ENCODE measurements at places on chromosomes 5 and 9.

DNA sequence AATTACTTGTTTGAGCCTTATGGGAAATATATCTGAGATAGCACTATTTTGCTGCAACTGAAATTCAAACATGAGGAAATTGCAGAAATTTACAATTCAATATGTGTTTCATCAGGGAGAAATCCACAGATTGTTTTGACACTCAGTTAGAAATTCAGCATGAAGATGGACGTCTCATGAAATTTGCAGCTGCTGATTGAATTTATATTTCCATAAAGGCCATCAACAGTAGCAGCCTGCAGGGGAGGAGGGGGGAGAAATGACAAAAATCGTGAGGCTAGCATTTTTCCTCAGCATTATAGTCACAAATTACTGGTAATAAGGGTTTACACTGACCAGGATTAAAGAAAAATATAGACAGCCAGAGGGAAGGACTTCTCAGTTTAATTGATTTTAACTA lies 81.0 kb downstream of the NDUFAF2 start:
- no peak for DNase-seq

- DNase-seq, result no peak
These were observed 27.7 kb downstream of the YIPF5 start for GRCh38 chr5:144142824-144143162.

- DNase-seq, result no peak
These were observed 166.4 kb downstream of the KDM4C start for GRCh38 chr9:6924149-6924548.

DNA sequence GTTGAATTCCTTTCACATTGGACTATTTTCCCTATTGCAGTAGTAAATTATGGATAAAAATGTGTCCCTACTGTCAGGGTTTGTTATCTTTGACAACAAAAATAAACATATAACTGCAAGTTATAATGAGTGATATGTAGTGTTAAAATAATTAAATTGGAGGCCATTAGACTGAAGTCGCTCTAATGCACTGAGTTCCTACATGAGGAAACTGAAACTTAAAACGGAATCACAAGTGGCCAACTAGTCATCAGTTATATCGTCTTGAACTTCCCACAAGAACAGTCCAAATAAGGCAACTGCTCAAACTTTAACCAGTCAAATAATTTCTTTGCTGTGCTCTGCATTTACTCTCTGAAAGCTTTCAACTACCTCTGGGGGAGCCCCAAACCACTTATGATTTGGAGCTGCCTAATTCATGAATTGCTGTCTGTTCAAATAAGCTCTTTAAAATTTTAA lies 2.1 kb upstream of the IFT74 start:
- DNase-seq, result no peak

- DNase-seq, result no peak
These were observed 40.5 kb downstream of the ITGA2 start for GRCh38 chr5:53029608-53030007.

DNA sequence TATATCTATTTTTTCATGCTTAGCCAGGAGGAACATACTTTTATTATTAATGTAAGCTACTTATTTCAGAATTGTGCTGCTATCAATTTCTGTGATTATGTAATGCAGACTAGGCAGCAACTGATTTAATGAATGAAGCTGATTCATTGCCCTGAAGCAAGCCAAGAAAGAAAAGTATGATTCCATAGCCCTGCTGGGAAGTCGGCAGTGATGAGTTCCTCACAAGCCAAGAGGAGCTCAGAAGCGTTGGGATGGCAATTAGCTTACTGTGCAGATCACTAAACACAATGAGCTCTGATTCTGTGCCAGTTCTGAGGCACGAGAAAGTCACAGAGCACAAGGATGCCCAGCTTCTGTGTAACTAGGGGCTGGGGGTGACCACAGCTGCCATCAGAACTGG lies 254.3 kb upstream of the KLF9 start:
- DNase-seq, result no peak

DNA sequence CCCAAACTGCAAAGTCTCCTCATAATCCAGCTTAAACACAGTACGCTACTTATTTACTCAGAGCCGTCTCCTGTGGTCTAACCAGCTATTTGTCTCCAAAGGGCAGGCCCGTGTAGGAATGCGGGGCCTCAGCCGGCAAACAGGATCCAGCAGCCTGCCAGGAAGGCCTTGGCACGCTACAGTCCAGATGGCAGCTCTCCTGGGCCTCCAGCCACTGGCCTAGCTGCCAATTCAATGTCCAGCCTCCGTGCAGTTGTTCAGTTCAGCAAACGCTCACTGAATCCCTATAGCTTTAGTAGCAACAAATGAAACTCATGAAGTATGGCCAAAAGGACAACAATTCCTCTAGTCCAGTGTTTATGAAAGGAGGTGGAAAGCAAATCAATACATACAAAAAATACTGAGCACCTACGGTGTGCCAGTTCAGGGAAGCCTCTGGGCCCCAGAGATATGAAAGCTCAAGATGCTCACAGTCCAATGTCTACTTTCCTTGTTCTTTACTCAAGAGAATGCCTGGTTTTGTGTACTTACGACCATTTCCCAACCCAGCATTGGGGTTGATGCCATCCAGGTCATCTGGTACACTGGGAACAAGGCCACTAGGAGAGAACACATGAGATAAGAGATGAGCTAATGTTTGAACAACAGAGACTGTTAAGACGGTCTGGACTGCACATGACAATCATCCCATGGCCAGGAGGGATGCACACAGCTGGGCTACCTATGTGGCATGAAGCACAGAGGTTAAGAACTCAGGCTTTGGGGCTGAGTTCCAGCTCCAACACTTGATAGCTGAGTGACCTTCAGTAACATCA lies 8.3 kb downstream of the CDK5RAP2 start:
- peak; percentile 93 for DNase-seq

DNA sequence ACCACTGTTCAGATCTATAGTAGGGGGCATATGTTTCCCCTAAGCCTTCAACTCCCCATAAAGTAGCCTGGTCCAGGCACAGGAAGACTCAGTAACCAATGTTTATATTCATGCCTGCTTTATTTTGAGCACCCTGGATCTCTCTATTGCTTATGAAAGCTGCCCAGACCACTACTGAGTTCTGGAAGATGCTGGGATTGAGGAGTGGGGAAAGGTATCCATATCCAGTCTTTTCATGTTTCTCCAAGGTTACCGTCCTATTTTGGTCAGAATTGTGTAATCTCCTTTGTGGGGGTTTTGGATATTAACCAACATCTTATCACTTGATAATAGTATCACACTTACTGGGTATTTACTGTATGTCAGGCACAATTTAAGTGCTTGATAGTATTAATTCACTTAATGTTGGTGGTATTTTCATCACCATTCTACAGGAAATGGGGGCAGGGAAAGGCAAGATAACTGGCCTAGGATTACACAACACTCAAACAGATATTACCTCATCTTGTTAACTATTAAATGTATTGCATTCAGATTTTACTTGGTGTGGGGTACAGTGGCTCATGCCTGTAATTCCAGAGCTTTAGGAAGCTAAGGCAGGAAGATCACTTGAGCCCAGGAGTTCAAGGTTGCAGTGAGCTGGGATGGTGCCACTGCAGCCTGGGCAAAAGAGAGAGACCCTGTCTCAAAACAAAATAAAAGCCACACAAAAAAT lies 36.3 kb downstream of the RUSC2 start:
- DNase-seq, result no peak

DNA sequence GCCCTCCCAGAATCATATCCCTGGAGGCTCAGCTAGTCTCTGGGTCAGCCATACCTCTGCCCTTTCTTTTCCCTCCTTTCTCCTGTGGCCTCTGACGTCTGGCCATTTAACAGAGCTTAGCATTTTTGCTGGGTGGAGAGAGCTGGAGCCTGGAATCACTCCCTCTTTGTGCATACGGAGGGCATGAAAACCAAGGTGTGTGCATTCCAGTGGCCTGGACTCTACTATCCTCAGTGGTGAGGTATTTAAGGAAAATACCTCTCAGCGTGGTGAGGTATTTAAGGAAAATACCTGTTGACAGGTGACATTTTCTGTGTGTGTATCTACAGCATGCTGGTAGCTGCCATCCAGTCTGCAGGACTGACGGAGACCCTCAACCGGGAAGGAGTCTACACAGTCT lies 27.5 kb downstream of the TGFBI start:
- no peak for DNase-seq

DNA sequence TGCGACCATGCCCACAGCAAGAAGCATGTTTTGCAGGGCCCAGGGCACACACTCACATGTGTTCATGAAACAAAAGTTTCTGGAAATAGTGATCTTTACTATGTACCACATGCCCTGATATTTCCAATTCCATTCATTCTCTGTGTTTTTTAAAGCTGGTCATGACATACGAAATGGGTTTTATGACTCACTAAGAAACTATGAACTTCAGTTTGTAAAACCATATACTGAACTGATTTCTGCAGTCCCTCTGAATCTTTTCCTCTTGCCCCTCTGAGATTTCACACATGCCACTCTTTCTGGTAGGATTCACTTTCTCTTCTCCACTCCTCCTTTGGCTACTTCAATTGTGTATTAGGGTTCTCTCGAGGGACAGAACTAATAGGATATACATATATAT lies 416.1 kb upstream of the TRPC7 start:
- no peak for DNase-seq

DNA sequence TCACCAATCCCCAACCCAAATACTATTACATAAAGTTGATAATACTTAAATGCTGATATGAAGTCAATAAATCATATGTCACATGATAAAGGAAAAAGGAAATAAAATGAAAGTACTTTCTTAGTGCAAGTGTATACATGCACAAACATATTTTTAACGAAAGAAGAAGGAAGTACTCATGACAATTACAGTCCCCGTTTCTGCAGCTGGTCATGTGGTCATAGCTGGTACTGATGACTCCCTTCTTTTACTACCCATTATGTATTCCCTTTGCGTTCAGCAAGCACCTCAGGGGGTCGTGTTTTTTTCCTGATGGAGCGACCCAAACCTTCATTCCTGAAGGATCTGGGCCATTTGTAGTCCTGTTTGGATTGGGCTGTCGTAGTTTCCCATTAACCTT lies 27.3 kb downstream of the CENPP start:
- DNase-seq, result no peak

DNA sequence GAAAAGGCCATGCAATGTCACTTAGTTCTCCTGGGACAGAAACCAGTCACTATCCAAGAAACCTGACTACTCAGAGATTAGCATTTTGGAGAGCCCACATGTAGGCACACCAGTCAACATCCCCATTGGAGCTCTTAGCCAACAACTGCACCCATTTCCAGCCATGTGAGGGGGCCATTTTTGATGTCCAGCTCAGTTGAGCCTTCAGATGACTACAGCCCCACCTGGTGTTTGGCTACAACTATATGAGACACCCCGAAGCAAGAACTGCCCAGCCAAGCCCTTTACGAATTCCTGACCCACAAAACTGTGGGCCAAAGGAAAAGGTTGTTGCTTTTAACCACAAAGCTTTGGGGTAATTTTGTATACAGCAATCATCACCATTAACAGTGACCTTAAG lies 300.1 kb downstream of the ASTN2 start:
- peak; percentile 4 for DNase-seq

GRCh38 chr5:76402886-76403765 lies at the start of gene IQGAP2:
TSS of gene IQGAP2 (plus strand) at chr5:76403285. CDS start at chr5:76403546, 261 bp downstream.
- DNase-seq, result peak; percentile 48

DNA sequence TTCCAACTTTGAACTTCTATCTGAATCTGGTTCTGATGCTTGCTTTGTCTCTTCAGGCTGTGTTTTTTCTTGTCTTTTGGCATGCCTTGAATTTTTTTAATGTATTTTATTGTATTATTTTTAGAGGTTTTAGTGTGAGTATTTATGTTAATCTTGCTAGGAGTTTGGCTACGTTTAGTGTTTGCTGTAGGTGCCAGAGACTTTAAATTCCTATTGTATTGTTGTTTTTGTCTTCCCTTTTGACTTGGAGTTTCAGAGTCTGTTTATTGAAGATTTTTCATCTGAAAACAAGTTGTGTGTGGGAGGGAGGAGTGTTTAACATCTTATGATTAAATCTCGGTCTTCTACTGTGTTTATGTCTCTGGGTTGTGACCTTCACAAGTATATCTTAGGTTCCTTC lies 956.8 kb downstream of the TLE1 start:
- no peak for DNase-seq

DNA sequence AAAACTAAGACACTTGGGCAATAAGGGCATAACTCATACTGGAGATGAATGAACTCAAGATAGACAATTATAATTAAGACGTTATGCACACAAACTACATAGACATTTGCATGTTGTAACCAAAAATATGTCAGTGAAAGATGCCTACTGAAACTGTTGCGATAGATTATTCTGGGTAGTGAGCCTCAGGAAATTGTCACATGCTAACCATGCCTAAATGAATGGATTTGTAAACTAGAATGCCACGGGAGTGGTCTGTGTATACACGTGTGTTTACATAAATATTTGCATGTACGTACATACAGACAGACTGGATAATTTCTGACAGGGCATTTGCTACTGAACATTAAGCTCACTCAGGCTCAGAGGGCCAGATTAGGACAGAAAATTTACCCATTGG lies 1.2 kb downstream of the NIPSNAP3B start:
- no peak for DNase-seq

GRCh38 chr9:131635892-131636291 lies 90.6 kb downstream of the PRRT1B start:
- DNase-seq, result no peak

GRCh38 chr5:16484081-16484480 lies 18.5 kb upstream of the ZNF622 start:
- no peak for DNase-seq

GRCh38 chr5:91367344-91367743 lies 15.8 kb downstream of the ARRDC3 start:
- no peak for DNase-seq

- no peak for DNase-seq
These were observed 243.1 kb upstream of the RFX3 start for GRCh38 chr9:3768712-3769457.

DNA sequence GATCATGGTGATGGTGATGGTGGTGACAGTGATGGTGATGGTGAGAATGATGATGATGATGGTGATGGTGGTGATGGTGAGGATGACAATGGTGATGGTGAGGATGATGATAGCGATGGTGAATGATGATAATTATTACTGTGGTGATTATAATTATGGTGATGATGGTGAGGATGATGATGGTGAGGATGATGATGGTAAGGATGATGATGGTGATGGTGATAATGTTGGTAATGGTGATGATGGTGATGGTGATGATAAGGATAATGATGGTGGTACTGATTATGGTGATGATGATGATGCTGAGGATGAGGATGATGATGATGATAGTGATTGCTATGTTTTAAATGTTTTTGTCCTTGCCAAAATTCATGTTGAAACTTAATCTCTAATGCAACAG lies 37.3 kb upstream of the HRH2 start:
- DNase-seq, result no peak

- DNase-seq, result peak; percentile 80
These were observed 2.5 kb downstream of the SH3PXD2B start for GRCh38 chr5:172451771-172452197.

GRCh38 chr9:126457890-126458289 lies 131.3 kb downstream of the MVB12B start:
- DNase-seq, result no peak
